ENCODE measurements at places on chromosomes 4 and X.
A peak's percentile ranks its signal among the peaks of the same experiment; 100 is the strongest.

DNA sequence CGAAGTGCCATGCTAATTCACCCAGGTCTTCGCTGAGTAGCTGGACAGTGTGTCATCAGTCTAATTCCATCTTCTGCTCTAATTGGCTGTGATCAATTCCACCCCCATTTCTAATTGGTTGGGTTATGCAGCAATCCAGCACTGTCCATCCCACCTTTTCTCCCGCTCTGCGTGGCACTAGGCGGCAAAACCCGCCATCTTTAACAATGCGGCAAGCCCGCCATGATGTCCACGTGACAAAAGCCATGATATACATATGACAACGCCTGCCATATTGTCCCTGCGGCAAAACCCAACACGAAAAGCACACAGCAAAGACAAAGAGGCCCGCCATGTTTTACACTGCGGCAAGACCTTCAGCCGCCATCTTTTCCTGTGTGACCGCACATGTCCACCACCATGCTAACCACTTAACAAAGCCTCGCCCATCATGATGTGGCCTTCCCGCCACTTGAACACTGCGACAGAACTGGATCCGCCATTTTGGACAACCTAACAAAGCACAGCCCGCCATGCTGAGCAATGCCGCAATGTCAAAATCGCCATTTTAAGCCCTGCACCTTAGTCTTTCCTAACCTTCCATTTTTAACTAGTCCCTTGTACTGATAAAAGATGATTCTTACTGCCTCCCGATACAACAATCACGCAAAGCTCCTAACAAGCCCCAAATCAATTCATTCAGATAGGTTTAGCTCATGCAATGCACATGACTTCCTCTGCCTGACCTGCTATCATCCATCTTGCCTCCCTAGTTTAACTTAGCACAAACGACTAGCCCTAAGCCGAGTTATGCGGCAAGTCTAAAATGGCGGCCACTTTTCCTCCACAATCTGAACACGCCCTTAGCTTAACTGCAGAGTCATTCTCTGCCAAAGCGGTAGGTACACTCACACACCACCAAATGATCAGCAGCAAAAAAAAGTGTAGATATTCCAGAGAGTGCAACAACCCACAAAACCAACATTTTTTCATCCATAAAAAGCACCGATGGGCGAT, 288.3 kb downstream of the CHIC1 start:
- DNase-seq = peak; percentile 44

GRCh38 chr4:168655182-168655581, 158.3 kb downstream of the PALLD start:
- DNase-seq = no peak

DNA sequence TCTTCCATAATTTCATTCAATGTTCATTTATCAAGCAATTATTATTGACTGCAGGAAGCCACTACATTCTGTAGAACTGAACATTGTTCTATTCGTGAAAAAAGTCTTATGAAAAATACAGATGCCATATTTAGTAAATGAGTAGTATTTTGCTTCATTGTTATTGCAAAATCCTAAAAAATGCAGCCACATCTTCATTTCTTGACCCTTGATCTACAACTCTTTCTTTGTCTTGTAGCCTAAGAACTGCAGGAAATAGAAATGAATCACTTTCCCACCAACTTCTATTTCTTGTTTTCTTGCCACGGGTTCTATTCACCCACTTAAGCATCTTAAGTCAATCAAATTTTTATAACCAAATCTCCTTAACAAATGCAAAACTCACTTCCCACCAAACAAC, 63.3 kb downstream of the KCNIP4 start:
- no peak for DNase-seq

GRCh38 chr4:124839786-124840390, 127.4 kb upstream of the ANKRD50 start:
- DNase-seq = no peak

DNA sequence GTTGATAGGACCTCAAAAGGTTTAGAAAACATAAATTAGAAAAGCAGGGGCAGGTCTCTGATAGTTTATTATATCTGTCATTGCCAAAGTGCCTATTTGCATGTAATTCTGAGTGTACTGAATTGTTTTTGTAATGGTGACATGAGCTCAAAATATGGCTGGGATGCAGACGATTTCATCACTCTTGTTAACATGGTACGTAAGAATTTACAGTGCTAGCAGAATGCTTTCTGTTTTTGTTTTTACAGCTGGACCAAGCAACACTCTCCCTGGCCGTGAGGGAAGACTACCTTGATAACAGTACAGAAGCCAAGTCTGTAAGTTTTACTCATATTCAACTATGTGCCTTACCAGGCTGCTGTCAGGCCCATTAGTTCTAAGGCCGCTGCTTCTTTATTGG, 58.1 kb downstream of the PHEX start:
- no peak for DNase-seq

- DNase-seq = peak; percentile 20
These were observed at the start of gene WAS for GRCh38 chrX:48683411-48683982. TSS of gene WAS (plus strand) at chrX:48683799. CDS start at chrX:48683854, 55 bp downstream.
